ENCODE measurements at places on chromosomes 16 and 17. TPM values are rescaled to one million over a fixed set of nuclear protein-coding genes. Genes with fewer than 3 reads are reported as not detected.

Gene MAP2K6
- polyA plus RNA-seq: 22.6 TPM

Gene CCDC144A
- polyA plus RNA-seq: 0.99 TPM

Gene LIMD2
- polyA plus RNA-seq: 40.3 TPM

Gene APOH
- not detected for polyA plus RNA-seq

Gene MPO
- polyA plus RNA-seq: 4.2 TPM

Gene TBC1D3D
- polyA plus RNA-seq: 0.89 TPM
